ENCODE measurements at places on chromosomes 4 and X.

DNA sequence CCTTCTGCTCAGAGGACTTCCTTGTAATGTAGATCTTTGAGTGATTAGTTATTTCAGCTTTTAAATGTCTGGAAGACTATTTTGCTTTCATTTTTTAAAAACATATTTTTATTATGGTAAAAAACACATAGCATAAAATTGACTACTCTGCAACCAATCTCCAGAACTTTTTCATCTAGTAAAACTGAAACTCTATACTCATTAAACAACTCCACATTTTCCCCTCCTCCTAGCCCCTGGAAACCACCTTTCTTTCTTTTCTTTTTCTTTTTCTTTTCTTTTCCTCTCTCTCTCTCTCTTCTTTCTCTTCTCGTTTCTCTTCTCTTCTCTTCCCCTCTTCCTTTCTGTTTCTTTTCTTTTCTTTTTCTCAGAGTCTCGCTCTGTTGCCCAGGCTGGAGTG lies 230.6 kb downstream of the DLG3 start:
- no peak for DNase-seq

GRCh38 chrX:149284616-149285015 lies 220.5 kb downstream of the IDS start:
- no peak for DNase-seq

DNA sequence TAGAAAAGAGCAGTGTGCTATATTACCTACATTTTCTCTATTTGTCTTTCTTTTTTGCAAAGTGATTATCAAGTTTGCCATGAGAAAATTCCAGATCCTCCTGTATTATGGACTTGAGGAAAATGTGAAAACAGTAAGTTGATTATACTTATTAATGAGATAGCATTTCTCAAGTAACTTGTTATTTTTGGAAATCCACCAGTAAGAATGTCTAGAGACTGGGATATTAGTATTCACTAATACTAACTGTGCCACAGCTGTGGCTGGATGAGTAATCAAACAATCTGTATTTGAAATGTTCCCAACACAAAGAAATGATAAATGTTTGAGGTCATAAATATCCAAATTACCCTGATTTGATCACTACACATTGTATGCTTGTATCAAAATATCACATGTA lies 147.0 kb upstream of the CTSO start:
- DNase-seq, result no peak

- DNase-seq, result no peak
Measured at GRCh38 chr4:128386761-128387599, 99.4 kb upstream of the PGRMC2 start.

DNA sequence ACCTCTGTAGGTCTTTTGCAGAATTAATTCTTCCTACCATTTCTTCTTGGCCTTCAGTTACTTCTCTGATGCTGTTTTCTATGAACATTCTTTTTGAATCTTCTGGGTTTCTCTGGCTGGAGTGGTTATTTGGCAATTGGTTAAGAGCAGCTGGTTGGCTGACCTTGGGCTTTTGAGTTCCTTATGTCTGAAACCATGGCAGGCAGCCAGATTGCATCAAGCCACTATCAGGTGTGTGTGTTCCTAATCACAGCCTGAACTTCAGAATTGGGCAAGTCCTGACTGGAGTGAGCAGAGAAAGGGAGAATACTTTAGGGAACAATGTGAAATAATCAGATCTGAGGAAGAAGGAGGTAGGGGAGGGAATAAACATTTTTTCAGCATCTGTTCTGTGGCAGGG lies 90.2 kb downstream of the ARHGAP10 start:
- DNase-seq, result no peak

DNA sequence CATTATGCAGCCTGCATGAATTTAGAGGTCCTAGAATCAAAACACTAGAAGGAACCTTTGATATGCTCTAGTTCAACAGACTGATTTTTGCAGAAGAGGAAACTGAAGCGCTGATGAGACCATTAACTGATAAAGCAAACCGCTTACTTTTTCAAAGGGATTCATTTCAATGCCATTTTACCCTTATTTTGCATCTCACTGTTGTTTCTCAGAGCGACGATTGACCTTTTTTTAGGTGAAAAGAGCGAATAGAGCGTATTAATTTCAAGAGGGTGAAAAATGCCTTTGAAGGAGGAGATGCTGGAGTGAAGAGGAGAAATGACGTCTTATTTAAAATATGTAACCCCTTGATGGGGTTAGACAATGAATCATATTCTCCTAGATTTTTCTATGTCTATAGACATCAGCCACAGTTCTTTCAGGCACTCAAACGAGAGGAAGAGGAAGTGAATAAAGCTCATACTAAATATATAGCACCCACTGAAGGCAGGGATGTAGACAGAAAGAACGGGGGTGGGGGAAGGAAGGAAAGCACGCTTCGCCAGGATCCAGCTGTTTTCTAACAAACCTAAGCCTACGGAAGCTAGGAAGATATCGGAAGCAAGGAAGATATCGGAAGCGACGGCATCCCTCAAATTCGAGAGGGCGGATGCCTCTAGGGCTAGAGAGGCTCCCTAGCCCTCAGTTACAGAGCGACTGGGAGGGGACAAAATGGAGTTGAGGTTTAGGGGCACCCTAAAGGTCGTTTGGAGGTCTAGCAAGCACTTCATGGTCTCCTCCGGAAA lies 848 bp downstream of the ACSL4 start:
- no peak for DNase-seq

- DNase-seq, result no peak
Measured at GRCh38 chr4:172992648-172993378, 175.8 kb upstream of the GALNT7 start.

GRCh38 chr4:108574402-108574801 lies 46.0 kb upstream of the RPL34 start:
- no peak for DNase-seq

GRCh38 chrX:69546978-69547377 lies 42.9 kb downstream of the NALF2 start:
- DNase-seq, result no peak

Measured in NCI-H774 (cell line).